ENCODE measurements at places on chromosomes 1 and 21. TPM values are rescaled to one million over a fixed set of nuclear protein-coding genes. Genes with fewer than 3 reads are reported as not detected.

The SWT1 gene
- 2.7 TPM for total RNA-seq

The TEX38 gene
- total RNA-seq: not detected

The PDZK1IP1 gene
- total RNA-seq: not detected

The SH2D1B gene
- total RNA-seq: not detected

The STYXL2 gene
- total RNA-seq: 10.5 TPM

The MTARC2 gene
- total RNA-seq: 21.3 TPM

The TLR5 gene
- total RNA-seq: 0.22 TPM

The CD1E gene
- total RNA-seq: not detected

The WNT3A gene
- not detected for total RNA-seq

The ARHGEF11 gene
- 37.5 TPM for total RNA-seq

The ZMYND12 gene
- not detected for total RNA-seq

The SPATA45 gene
- 1.3 TPM for total RNA-seq

The NHLH1 gene
- total RNA-seq: 0.18 TPM

The SLC16A4 gene
- 16.5 TPM for total RNA-seq

The FCRL2 gene
- total RNA-seq: not detected

The AKNAD1 gene
- total RNA-seq: 0.45 TPM

The CNIH3 gene
- 1.5 TPM for total RNA-seq

The PRDM16 gene
- total RNA-seq: 19.0 TPM

The SLC5A3 gene
- total RNA-seq: 47.6 TPM

Data from chondrocyte (in vitro differentiated cells).